Stimulated activated naive CD4-positive, alpha-beta T cell treated with Interleukin-2 at 50 U/mL for 16 hours (primary cell): ENCODE measurements at places on chromosomes 3 and 15.

- no peak for DNase-seq
These were observed 56.4 kb upstream of the C15orf39 start for GRCh38 chr15:75145027-75145841.

- DNase-seq, result no peak
These were observed 681.6 kb upstream of the SEMA6D start for GRCh38 chr15:47035475-47036406.

GRCh38 chr3:51966922-51967383 is 301 bp downstream of the PCBP4 start:
- no peak for DNase-seq

DNA sequence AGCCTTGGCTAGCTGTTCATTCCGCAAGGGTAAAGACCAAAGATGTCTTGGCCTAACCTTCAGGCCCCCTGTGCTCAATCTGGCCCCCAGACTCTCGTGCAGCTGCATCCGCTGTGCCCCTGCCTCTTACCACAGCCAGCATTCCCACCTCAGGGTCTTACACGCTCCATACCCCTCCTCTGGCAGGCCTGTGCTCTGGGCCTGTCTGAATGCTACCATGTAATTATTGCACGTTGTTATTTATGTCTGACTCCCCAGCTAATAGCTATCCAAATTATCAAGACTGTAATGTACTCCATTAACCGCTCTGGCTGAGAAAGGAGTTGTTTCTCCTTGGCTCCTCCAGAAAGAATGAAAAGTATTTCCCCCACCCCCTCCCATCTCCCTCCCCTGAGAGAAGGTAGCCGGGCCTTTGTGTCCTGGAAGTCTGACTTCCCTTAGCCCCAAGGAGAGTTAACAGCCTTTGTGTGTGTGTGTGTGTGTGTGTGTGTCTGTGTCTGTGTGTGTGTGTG is 54.5 kb upstream of the UBE2E1 start:
- DNase-seq, result no peak

DNA sequence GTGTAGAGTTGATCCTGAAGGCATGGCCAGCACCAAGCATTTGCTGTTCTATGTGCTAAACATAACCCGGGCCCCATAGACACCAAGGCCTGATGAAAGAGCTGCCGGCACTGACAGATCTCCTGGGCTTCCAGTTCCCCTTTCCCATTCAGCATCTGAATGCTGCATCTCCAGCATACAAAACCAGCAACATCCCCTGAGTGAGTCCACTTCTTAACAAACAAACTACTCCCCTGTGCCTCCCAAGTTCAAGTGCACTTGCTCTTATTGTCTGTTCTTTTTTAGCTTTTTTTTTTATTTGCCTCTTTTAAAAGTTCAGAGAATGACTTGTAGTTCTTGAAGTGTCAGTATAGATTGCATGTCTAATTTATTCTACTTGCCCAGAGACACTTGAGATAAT is 156.0 kb downstream of the EDEM1 start:
- DNase-seq, result no peak

GRCh38 chr15:94692710-94693109 is 461.3 kb downstream of the MCTP2 start:
- no peak for DNase-seq

- DNase-seq, result no peak
These were observed 63.5 kb downstream of the SLC49A4 start for GRCh38 chr3:122858373-122858772.

GRCh38 chr3:69368129-69368741 is 17.7 kb downstream of the FRMD4B start:
- DNase-seq, result no peak

GRCh38 chr3:138950006-138950644 is 3.1 kb downstream of the FOXL2NB start:
- no peak for DNase-seq

- no peak for DNase-seq
These were observed 201.4 kb upstream of the ARHGEF26 start for GRCh38 chr3:153919773-153920172.

DNA sequence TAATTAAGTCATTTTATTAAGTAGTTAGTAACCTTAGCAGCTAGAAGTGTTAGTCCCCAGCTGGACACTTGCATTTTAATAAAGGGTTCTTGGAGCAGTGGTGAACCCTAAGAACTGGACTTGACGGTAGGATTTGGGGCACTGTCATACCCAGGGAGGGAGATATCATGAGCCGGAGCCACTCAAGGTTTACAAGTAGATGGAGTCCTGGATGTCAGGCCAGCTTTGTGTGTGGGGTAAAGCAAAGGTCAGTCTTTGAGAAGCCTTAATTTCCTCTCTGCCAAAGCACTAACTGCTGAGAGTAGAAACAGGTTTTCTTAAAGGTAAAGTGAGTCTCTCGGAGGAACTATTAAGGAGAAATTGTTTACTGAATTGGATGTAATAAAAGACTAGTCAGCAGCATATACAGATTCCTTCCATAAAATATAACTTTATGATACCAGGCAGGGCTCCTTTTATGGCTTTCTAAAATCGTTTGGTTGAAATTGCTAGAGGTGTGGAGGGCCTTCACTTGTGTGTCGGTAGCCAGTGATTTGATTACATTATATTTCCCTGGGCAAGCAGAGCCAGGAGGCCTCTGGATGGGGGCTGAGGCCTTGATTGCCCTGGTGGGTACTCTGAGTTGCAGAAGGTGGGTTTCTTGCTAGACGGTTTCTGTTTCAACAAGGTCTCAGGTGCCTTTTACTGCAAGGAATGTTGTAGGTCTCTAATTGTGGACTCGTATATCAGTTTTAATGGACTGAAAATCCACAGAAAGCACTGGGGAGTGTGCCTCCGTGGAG is 23.1 kb downstream of the SQOR start:
- DNase-seq, result no peak

DNA sequence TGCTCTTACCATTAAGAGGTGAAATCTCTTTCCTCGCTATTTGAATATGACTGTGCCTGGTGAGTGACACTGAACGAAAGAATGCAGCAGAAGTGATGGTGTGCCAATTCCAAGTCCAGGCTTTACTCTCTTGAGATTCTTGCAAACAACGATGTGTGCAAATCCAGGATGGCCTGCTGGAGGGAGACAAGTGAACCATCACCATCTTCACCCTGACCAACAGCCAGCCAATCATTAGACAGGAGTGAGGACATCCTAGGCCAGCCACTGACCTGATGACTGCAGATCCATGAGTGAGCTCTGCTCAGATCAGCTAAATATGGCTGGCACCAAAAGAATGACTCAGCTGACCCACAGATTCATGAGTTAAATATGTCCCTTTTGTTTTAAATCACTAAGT is 878.0 kb downstream of the PDCD6IP start:
- DNase-seq, result no peak

DNA sequence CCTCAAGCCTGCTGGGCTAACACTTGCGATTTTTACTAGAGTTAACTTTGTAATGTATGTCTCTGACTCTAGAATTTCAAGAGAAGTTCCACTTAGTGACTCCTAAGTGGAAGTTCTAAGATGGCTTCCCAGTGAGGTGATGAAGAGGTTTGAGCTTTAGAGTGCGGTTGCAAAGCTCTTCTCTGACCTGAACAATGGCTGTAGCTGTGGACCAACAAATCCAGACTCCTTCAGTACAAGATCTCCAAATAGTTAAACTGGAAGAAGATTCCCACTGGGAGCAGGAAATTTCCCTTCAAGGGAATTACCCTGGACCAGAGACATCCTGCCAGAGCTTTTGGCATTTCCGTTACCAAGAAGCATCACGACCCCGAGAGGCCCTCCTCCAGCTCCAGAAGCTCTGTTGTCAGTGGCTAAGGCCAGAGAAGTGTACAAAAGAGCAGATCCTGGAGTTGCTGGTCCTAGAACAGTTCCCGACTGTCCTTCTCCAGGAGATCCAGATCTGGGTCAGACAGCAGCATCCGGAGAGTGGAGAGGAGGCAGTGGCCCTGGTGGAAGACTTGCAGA is 22.3 kb downstream of the WDR73 start:
- no peak for DNase-seq

DNA sequence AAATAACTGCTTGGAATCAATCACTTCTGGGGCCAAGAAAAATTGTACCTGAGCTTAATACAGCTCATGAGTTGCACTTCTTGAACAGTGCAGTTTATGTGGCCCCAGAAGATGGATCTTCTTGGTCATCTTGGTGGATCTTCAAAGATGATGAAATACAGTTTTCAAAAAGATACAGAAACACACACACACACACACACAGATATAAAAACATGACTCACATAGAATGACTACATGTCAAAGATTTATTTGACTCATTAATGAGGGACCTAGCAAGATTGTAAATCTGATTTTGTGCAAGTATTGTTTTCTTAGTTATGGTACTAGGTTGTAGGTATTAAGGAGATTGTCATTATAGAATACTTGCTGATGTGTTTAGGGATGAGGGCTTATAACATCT is 32.6 kb downstream of the PDCD6IP start:
- no peak for DNase-seq

- DNase-seq, result no peak
These were observed 767.0 kb downstream of the CADM2 start for GRCh38 chr3:85725809-85726208.

- DNase-seq, result no peak
These were observed 38.8 kb upstream of the MLF1 start for GRCh38 chr3:158532099-158532734.

DNA sequence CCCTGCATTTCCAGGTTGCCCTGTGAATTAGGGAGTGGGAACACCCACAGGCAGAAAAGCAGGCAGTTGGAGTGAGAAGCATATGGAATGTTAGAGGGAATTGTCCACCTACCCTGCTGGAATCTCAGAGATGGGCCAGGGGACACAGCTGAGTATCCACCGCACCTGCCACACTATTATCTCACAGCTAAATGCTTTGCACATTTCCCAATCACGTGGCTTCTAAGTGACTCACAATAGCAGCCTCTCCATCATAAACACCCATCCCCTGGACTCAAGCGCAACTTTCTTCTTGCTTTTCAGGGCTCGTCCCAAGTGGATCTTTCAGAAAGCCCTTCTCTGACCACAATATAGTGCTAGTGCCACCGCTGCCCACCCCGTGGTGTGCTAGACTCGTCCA is 389.0 kb upstream of the LMCD1 start:
- DNase-seq, result no peak

- DNase-seq, result no peak
These were observed 253.8 kb downstream of the XXYLT1 start for GRCh38 chr3:195017151-195017550.

DNA sequence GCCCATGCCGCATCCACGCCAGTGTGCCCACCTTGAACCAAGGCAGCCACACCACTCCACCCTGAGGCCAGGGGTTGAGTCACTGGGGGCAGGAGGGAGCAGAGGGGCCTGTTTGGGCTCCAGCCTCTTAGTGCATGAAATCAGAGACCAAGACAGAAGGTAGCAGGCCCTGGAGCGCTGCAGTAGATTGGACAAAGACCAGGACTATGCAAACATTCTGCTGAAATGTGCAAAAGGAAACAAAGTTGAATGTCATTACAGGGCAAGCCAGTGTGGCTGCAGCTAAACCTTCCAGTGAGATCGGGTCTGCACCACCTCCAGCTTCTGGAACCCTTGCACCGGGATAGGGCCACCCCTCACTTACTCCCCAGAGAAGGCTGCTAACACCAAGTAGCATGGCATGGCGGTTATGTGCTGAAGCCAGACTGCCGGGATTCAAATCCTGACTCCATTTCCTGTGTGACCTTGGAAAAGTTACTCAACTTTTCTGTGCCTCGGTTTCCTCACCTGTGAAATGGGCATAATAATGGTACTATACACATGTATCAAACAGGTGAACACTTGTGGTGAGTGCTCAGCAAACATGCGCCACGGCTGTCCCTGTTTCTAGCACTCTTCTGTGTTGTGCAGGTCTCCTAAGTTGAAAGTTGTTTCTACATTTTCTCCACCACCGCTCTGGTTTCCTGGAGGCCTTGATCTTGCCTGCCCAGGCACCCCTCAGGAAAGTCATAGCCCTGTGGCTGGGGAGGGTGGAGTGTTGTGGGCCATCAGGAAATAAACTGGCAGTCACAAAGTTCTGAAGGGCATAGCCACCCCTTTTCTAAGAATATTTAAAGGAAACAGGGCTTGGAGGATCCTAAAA is 25.0 kb upstream of the GP9 start:
- DNase-seq, result no peak

GRCh38 chr3:196051282-196052076 is 30.4 kb downstream of the TFRC start:
- no peak for DNase-seq

DNA sequence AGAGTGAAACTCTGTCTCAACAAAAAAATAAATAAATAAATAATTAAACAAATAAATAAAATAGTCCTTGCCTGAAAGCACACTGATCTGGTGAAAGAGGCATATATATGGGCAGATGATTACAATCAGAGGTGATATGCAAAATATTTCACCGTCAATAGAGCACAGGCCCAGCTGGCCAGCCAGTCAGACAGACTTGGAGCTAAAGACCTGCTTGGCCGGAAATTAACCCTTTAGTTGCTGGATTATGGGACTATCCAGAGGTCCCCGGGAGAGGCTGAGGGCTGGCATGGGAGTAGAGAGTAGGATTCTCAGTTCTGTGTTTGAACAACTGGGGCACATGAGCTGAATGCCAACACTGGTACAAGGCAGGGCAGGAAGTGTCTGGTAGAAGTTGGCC is 59.1 kb upstream of the CTNNB1 start:
- DNase-seq, result no peak

GRCh38 chr3:141632779-141633374 is 105.2 kb upstream of the RNF7 start:
- no peak for DNase-seq

DNA sequence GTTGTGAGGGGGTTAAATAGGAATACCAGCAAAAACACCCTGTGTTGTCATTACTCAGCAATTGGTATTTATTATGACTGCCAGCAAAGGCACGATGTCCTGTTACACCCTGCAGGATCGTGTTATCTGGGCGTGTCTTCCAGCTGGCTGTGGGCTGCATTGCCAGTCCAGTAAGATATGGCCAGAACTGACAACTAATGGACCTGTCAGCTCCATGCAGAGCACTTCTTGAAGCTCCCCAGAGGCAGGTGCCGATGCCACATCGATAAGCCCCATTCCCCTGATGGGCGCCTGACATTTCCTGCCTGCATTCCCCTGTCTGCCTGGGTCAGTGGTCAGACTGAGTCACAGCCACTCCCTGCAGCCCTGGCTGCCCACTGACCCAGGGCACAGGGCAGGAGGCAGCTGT is 79.7 kb upstream of the RASGRF1 start:
- no peak for DNase-seq

DNA sequence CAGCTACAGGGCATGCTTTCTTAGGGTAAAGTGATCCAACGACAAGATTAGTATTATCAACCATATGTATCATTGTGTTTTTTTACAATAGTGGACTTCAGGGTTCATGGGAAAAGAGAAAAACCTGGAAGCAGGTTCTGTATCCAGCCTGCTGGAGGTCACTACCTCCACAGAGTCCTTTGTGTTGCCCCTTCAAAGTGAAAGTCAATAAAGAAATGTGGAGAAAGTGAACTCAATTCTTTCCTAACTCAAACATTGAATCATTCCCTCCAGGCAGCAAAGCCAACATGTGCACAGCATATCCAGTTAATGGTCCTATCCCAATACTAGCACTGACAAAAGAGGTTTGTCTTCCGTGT is 45.4 kb downstream of the FGF7 start:
- no peak for DNase-seq

- no peak for DNase-seq
These were observed 50.6 kb downstream of the SLC6A6 start for GRCh38 chr3:14452740-14453710.

GRCh38 chr15:49621887-49622286 is 1.0 kb downstream of the DTWD1 start:
- no peak for DNase-seq

GRCh38 chr3:182482705-182483104 is 310.6 kb upstream of the ATP11B start:
- DNase-seq, result no peak
